ENCODE measurements at places on chromosomes 6 and 20. TPM values are rescaled to one million over a fixed set of nuclear protein-coding genes. Genes with fewer than 3 reads are reported as not detected.
A peak's percentile ranks its signal among the peaks of the same experiment; 100 is the strongest.

Gene PLCB1
- 4.1 TPM for polyA plus RNA-seq

Gene HLA-DQB1
- polyA plus RNA-seq: 458 TPM

DNA sequence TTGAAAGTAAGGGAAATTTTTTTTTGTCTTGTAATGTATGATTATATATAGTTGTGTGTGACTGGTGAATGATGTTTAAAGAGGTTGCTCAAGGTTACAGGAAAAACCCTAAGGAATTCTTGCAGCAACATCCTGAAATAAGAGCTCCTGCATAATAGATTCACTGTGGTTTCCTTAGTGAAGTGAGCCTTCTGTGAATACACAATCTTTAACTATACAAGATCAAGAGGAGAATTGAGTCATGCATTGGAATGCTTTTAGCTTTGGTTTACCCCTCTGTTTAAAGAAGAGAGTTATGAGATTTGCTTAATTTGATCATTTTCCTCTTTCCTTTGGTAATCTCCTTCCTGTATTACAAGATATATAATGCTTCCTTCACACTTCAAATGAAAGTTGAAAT lies 141.6 kb upstream of the EYA4 start:
- no peak for DNase-seq

DNA sequence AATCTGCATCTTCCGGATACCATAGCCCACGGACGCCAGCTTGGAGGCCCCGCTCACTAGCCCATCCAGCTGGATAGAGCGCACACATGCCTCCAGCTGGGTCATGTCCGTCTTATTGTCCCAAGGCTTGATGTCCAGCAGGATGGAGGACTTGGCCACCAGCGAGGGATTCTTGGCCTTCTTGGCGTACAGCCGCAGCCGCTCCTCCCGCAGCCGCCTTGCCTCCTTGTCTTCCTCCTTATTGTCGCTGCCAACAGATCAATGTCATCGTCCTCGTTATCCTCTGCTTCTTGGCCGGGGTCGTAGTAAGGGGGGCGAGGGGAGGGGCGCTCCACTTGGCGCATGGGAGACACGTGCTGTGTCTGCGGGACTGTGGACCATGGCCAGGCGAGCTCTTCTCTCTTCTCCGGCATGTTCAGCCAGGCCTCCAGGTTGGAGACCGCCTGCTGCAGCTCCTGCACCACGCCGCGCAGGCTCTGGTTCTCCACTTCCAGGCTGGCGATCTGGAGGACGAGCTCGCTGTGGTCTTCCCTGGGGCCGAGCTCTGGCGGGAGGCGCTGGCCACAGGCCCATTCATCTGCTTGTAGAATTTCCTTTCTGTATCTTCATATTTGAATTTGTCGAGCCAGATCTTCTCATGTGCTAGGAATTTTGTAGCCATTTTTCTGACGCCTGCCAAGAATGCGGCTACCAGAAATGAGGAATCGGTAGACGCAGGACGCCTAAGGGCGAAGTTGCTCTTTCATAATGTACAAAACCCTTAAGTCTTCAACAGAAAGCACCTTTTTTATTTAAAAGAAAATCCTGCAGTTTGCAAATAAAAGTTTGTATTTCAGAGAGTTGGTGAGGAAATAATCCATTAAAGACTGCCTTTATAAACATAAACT lies 60.1 kb upstream of the PTPRK start:
- DNase-seq: no peak

GRCh38 chr20:32144898-32145662 lies 35.6 kb downstream of the TM9SF4 start:
- DNase-seq: no peak

Gene DDAH2
- 105 TPM for polyA plus RNA-seq

Gene NNAT
- 16.1 TPM for polyA plus RNA-seq

Gene CTAGE9
- polyA plus RNA-seq: 0.02 TPM

DNA sequence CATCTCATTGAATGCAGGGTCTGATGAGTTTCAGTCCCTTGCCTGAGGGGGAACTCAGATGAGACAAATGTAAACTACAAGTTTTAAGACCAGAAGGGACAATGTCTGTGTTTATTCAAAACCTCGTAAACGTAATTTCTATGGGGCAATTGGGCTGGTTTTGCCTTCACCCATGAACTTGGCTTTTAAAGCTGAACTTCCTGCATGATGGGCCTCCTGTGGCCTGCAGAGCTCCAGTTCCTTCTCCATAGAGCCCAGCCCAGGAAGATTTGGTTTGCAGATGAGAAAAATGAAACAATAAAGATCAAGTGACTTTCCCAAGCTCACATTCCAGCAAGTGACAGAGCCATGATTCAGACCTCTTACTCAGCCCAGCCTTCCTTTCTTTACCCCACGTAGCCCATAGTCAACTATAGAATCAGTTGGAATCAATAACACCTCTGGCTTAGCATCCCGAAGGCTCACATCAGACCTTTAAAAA lies 612.3 kb downstream of the UTRN start:
- DNase-seq: no peak

DNA sequence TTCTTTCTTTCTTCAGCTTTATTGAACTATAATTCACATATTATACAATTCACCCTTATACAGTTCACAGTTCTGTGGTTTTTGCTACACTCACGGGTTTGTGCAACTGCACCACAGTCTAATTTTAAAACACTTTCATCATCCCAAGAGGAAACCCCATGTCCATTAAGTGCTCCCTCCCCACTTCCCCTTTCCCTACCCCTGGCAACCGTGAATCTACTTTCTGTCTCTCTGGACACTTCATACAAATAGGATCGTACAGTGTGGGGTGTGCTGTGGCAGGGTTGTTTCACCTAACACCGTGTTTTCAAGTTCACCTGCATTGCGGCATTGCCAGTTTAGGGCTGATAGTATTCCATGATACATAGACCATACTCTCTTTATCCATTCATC lies 118.8 kb downstream of the PHACTR3 start:
- no peak for DNase-seq

DNA sequence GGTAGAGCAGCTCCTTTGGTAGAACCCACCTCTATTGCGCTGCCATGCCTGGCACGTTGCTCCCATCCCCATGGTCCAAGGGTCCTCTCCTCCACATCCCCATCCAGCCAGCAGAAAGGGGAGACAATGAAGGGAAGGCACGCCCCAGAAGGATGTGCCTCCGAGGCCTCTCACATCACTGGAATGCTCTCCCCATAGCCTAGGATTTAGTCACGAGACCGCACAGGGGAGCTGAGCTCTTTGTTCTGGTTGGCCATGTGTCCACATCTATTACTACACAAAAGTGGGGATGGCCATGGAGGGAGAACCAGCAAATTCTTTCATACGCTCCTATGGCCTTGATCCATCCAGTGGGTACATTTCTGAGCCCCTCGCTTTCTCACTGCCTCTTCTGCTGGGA lies 60.5 kb upstream of the SALL4 start:
- no peak for DNase-seq

DNA sequence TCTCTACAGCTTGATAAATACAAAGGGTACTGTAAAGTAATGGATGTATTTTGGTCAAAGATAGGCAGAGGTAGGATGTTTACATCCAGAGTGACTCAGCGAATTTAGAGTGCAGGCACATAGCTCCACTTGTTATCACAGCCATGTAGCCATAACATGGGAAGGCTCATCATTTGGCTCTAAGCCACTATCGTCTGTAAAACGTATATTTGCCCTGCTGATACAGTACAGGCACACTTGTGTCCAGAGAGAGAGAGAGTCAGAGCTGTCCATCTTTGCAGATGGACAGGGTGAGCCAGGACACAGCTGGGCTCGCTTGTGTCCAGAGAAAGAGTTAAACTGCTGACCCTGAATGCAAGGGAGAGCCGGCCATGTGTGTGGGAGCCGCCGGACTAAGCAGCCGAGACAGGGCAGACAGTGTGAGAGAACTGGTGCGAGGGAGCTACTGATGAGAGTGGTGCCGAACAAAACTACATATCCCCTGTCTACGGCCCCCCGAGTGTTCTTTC lies 619.0 kb downstream of the DOK5 start:
- DNase-seq: no peak

DNA sequence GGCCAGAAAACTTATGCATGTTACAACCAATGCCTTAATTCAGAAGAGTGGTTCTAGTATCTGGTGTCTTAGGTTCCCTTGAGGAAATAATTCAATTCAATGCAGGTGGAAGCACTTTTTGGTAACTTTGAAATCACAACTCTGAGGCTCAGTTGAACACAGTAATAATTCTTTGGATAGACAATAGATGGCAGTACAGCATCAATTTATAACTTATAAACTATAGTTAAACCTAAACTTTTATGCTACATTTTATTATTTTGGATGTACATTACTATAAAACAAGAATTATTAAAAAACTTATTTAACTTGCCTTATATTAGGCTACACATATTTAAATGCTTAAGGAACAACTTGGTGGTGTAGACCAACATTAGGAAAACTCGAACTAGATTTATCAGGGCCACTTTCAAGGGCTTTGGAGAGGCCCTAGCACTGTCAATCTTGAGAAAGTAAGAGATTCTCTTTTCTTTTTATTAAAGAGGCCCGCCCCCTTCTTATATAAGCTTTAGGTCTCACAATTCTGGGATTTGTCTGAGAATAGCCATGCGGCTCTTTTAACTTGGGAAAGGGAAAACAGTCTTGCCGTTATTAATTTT lies 85.9 kb downstream of the CRYBG1 start:
- DNase-seq: peak; percentile 46

GRCh38 chr20:5863040-5863833 lies 87.1 kb downstream of the TRMT6 start:
- no peak for DNase-seq

- DNase-seq: no peak
These were observed 131.6 kb upstream of the TOP1 start for GRCh38 chr20:40896814-40897700.

Gene PLCB4
- polyA plus RNA-seq: 4.8 TPM

- no peak for DNase-seq
These were observed 143.1 kb downstream of the QRSL1 start for GRCh38 chr6:106772270-106773142.

DNA sequence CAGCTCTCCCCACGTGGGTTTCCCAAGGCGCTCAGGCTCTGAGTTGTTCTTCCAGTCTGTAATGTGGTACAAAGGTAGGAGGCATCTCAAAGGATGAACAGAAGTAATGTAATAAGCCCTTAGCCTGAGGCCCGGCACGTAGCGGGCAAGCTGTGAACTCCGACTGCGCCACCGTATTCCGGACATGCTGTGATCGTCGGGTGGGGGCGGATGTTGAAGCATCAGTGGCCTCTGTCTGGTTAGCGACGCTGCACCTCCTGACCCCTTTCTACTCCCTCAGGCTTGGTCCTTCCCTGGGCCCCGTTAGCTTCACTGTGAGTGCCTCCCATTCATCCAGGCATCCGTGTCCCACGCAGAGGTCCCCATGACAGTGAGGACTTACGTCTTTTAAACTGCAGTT lies 151.7 kb downstream of the ERMARD start:
- no peak for DNase-seq

DNA sequence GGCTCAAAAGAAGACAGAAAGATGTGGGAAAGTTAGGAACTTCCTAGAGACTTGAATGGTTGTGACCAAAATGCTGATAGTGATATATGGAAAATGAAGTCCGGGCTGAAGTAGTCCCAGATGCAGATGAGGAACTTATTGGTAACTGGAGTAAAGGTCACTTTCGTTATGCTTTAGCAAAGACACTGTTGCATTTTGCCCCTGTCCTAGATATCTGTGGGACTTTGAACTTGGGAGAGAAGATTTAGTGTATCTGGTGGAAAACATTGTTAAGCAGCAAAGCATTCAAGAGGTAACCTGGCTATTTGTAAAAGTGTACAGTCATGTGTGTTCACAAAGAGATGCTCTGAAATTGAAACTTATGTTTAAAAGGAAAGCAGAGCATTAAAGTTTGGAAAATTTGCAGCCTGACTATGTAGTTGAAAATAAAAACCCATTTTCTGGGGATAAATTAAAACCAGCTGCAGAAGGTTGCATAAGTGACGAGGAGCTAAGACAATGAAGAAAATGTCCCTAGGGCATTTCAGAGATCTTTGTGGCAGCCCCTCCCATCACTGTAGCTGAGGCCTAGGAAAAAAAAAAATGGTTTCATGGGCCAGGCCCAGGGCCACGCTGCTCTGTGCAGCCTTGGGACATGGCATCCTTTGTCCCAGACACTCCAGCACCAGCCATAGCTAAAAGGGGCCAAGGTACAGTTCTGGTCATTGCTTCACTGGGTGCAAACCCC lies 1692.2 kb downstream of the HACE1 start:
- DNase-seq: no peak

DNA sequence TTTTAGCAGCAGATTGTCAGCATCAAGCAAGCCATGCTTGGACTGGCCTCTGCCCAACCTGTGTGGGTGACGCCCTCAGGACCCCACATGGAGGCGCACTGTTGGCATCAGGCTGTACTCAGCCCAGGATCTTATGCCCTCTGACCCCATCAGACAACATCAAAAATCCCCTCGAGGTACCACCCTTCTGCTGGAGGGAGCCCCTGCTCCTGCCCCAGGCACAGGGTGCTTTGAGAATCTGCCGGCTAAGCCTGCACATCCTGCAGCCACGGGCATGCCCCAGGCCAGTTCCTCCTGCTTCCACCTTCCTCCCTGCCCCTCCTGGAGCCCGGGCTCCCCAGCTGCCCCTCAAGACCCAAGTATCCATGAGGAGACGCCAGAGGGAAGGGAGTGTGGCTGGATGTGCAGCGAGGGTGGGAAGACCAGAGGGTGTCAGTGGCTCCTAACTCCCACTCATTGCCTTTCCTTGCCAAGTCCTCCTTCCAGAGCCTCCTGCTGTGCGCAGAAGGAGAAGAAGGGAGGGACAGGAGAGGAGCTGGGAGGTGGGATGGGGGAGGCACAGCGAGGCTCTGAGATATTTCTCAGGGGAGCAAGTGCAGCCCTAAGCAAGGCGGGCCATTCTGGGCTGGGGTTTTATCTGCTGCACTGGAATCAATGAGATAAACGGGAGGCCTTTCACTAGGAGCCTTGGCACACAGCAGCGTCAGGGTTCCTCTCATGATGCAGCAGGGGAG lies 77.4 kb upstream of the CST7 start:
- DNase-seq: no peak

GRCh38 chr6:69881322-69882151 lies 15.2 kb downstream of the COL19A1 start:
- DNase-seq: no peak

DNA sequence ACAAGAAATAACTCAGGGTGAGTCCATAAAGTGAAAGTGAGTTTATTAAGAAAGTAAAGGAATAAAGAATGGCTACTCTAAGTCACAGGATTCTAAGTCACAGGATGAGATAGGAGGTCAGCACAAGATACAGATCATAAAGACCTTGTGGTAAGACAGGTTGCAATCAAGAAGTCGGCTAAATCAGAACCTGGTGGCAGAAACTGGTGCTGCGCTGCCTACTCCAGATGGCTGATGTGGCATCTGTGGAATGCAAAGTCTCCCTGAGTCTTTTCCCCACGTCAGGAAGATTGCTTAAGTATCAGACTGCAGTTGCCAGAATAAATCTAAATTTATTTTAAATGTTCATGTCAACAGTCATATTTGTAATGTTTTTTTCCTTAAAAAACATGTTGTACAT lies 10.7 kb upstream of the KCNK15 start:
- DNase-seq: no peak

- DNase-seq: no peak
These were observed 63.3 kb downstream of the GNAS-AS1 start for GRCh38 chr20:58787211-58788005.

Gene FUT9
- polyA plus RNA-seq: 0.02 TPM

GRCh38 chr6:20572940-20573339 lies 38.7 kb downstream of the CDKAL1 start:
- no peak for DNase-seq
